Left kidney (tissue), 8 donors: ENCODE measurements at places on chromosomes 3 and 15. TPM values are rescaled to one million over a fixed set of nuclear protein-coding genes. Genes with fewer than 3 reads are reported as not detected.

The GOLGA6B gene
- 0.07 TPM for polyA plus RNA-seq

The TRH gene
- polyA plus RNA-seq, result 0.12 TPM

The DGKG gene
- polyA plus RNA-seq, result 0.43 TPM

The ACKR2 gene
- 2.7 TPM for polyA plus RNA-seq

DNA sequence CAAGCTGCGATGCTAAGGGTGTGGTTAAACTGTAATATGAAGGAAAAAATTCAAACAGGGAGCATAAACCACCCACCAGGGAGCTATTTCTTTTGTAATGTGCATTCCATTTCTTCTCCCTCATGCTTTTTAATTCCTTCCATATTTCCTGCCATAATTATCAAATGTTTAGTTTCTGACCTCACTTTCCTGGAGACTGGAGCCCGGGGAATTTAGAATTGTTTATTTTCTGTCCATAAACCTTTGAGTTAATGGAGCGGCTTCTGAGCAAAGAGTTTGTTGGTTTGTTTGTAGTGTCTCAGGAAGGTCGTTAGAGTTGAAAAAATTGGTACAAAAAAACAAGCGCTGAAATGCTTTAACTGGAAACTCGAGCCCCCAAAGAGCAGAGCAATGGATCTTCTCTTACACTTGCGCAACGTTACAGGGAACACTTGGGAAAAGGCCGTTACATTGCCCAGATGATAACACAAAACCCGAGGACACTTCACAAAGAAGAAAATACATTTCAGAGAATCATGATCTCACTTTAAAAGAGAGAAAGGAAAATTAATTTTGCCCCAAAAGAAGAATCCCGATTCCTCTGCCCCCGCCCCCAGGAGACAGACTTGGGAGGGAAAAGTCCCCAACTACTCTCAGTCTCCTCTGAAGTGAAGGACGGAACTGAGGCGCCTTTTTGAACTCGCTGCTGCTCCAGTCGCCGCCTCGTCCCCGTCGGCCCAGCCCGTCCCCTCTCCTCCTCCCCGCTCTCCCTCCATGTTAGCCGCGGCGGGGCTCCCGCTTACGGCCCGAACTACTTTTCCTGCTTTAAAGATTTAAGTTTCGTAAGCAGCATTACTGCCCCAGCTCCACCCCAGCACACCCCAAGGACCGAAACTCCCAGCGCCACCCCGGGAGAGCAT is 842 bp downstream of the FSTL1 start:
- DNase-seq, result peak; percentile 52

DNA sequence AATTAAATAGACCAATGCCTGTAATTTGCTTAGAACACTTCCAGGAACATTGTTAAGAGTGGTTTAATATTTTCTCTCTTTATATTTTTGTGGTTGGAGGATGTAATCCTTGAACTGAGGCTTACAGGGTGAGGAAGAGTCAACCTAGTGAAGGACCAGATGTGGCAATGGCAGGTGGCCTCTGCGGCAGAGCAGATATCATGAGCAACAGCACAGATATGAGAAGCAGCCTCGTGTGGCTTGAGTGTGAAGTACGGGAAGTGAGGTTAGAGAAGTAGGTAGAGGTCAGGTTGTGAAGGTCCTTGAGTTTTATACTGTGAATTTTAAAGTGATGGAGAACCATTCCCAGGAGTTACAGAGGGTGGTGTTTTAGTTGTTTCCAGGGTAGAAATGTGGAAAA is 417.6 kb upstream of the SUCLG2 start:
- DNase-seq, result no peak

DNA sequence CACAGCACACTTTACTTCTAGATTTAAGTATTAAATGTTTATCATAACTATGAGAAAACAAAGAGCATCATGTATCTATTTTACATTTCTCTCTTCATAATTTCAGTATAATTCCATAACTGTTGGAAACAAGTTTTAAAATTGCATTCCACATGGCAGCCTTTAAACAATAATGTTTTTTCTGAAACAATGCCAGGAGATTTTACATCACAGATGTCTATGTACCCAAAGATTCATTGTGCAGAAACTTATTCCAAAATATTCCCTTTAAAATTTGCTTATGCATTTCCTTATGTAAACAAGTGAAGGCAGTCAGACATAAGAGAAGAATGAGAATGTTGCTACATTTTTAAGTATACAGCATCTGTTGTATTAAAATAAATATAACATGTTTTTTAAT is 324.9 kb upstream of the COL8A1 start:
- no peak for DNase-seq

DNA sequence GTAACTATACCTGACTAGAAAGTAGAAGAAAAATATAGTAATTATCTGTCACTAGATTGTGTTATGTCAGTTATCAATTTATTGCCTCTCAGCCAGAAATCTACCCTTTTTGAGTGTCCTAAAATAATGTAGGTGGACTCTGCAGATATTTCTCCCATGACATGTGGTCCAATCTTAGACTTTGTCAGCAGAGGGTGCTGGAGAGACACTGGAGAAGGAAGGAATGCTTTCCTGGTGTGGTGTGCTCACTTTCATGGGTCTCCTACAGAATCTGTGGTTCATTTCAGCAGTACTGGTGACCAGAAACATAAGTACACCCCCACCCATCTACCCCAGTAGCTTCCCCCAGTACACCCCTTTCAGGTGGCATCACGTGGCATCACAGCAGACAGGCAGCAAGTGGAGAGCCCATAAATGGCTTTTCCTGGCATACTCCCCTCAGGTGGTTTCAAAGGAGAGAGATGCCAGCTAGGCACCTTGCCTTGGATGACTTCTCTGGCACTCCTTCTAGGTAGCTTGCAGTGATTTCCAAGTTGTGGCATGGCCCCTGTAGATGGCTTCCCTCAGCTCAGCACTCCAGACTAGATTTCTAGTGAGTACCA is 114.7 kb downstream of the GADL1 start:
- DNase-seq, result no peak

GRCh38 chr15:41987246-41987924 is 15.0 kb upstream of the EHD4 start:
- DNase-seq, result no peak

GRCh38 chr3:52721002-52721729 is 15.3 kb downstream of the SPCS1 start:
- no peak for DNase-seq

DNA sequence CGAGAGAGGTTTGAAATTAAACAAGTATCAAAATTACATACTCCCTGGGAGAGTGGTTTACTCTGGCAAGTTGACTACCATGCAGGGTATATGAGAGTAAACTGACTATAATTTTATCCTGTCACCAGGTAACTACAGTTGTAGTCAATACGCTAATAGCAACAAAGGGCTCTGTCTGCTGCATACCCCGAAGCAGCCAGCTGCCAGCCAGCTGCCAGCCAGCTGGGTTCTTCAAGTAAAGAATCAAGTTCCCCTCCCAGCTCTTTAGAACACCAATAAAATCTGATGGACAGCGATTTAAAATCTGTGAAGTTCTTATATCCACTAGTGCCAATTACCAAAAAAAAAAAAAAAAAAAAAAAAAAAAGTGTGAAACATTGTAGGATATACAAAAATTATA is 417.7 kb upstream of the CFAP20DC start:
- peak; percentile 15 for DNase-seq
